Skeletal muscle cell (primary cell): ENCODE measurements at places on chromosomes 5 and 9.
A peak's percentile ranks its signal among the peaks of the same experiment; 100 is the strongest.

- DNase-seq = peak; percentile 7
Observed at GRCh38 chr5:99900302-99900852, 634.8 kb upstream of the FAM174A start.

GRCh38 chr5:156036640-156037039, 290.3 kb upstream of the SGCD start:
- no peak for DNase-seq

- no peak for DNase-seq
Observed at GRCh38 chr9:69516353-69517322, 155.5 kb downstream of the APBA1 start.

DNA sequence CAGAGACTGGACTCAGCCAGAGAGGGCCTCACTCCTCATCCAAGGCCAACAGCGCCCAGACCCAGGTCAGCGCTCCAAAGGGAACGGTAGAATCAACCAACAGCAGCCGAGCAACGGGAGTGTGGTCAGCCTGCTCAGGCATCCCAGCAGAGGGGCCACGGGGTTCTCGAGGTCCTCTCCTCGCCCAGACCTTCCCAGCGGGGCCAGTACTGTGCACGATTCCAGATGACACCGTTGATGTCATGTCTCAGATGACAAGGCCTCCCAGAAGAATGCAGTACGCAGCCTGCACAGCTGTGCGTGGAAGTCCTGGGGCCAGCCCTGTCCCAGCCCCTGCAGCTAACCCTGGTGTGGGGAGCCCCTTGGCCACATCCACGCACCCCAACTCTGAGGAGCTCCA, 141.0 kb upstream of the PPP1R26 start:
- DNase-seq = no peak

GRCh38 chr5:144406442-144406841, 235.8 kb downstream of the KCTD16 start:
- no peak for DNase-seq

DNA sequence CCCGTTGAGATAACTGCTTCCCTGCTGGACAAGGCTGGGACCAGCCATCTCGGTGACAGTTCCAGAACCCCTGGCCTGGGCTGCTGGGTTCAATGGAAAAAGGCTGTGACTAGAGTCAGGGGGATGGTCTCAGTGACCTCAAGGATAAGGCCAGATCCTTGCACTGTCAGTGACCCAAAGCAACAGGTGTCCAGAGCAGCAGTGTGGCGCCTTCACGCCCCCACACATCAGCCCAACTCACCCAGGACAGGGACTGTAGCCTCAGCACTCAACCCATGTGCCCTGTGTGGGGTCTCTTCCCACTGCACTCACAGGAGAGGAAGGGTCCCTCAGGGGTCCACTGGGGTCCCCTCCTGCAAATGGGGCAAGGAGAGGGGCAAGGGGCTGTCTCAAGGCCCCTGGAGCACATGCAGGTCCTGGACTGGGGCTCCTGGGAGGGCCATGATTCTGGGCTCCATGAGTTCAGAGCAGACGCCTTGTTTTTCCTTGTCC, 698 bp upstream of the LCN2 start:
- no peak for DNase-seq

GRCh38 chr9:69573651-69574050, 98.5 kb downstream of the APBA1 start:
- peak; percentile 71 for DNase-seq

DNA sequence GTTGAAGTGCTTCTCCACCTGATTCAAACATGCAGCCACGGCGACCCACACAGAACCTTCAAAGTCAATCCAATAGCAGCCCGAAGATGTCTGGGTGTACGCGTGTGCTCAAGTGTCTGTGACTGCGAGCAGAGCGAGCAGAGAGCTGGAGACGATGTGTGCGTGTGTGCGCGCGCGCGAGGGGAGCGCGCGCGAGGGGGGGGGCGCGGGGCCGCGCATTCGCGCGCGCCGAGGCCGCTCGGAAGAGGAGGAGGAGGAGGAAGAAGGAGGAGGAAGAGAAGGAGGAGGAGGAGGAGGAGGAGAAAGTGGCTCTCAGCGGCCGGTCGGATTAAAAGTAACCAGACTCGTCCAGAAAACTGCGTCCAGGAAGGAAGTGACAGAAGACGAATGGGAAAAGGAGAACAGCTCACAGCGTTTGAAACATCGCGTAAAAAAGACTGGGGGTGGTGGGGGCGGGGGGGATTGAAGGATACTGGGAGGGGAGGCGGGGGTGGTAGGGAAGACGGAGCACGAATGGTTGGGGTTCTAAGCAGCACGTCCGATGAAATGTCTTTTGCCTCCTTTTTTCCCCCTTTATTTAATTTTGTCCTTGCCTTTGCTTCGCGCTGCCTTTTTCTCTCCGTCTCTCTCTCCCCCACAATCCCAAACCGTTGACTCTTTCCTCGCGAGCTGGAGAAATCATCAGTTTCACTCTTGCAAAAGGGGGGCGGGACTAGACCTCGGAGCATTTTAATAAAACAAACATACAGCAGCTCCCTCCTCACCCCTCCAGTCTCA, at the start of gene MEF2C:
Gene MEF2C, minus strand, starts transcription at position 126 of the 777 bp plus-strand sequence. CDS start 59,396 bp downstream, outside the sequence.
- peak; percentile 60 for DNase-seq

DNA sequence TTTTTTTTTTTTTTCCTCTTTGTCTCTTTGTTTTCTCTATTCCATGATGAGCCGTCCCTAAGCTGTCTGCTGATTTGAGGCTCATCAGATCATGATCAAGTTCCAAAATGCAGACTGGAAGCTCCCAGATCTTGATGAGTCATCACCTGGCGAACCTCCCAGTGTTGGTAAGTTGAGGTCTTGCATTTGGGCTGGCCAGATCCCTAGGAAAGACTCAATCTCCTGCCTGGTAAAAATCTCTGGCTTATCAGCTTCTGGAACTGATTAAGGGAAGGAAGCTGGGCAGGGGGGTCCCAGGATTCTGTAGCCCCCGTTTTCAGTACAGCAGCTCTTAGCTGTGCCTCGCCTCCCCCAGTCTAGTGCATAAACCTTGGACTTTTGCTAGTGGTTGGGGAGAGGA, 69.0 kb downstream of the TSPAN17 start:
- peak; percentile 55 for DNase-seq

GRCh38 chr5:75951158-75951557, 132.0 kb upstream of the SV2C start:
- no peak for DNase-seq

- DNase-seq = no peak
Observed at GRCh38 chr9:35818341-35818740, 3.5 kb upstream of the HINT2 start.

DNA sequence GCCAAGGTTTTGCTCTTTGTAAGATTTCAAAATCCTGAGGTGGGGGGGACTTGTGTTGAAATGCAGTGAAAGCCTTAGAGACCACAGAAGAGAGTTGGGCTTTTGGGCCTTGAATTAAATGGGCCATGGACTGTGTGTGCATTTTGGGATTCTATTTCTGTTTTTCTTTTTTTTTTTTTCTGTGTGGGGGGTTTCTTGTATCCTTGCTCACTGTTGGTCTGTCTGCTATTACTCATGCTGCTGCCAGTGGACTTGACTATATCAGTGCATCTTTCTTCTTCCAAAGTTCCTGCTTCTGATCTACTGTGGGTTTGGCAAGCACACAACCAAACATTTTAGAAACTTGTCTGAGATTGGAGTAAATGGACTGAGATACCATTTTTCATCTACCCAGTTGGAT, 344.9 kb downstream of the ARL15 start:
- DNase-seq = peak; percentile 56

- DNase-seq = no peak
Observed at GRCh38 chr9:1173993-1174392, 123.8 kb downstream of the DMRT2 start.

DNA sequence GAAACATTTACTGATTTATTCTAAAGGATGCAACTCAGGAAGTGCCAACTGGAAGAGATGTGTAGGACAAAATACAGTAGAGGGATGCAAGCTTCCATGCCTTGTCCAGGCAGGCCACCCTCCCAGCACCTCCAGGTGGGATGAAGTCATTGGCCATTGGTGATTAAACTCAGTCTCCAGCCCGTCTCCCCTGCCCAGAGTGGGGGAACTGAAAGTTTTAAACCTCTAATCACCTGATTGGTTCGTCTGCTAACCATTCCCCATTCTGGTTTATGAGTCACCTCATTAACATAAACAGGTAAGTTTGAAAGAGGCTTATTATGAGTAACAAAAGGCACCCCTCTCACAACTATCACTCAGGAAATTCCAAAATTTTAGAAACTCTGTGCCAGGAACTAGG, 8.1 kb downstream of the TNFAIP8 start:
- no peak for DNase-seq

- DNase-seq = no peak
Observed at GRCh38 chr5:87944553-87945285, 323.9 kb downstream of the TMEM161B start.

DNA sequence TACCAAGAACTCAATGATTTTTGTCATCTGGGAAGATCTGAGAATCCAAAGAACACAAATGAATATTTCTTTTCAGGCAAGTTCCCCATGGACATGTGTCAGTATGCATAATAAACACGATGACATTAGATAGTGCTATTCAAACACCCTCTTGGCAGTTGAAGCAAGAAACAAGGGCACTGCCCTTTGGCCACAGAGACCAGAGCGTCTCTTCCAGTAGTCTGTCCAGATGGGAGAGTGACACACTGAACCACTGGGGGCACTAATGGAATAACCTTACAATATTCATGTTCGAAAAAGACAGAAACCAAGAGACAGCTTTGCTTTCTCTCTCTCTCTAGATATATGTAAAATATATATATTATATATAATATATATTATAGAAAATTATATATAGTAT, 301.9 kb downstream of the CTNND2 start:
- DNase-seq = no peak

GRCh38 chr9:84851935-84852585, 182.5 kb downstream of the NTRK2 start:
- DNase-seq = peak; percentile 65

DNA sequence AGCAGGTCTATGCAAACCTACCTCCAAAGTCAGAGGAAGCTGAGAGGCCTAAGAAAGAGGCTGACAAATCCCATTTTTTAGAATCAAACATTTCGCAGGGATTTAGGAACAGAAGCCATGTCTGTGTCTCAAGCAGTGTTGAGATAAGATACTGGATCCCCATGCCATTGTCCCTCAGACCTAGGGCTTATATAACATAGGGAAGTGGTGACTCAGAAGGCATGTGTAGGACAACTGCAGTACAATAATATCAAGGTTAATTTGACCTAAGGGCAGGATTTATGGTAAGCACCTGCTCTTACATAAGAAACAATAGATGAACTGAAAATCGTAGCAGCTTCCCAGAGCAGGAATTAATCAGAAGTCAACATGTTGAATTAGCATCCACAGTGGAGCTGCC, 459.4 kb downstream of the ANXA1 start:
- no peak for DNase-seq

- no peak for DNase-seq
Observed at GRCh38 chr9:107547772-107548297, 58.3 kb upstream of the KLF4 start.

DNA sequence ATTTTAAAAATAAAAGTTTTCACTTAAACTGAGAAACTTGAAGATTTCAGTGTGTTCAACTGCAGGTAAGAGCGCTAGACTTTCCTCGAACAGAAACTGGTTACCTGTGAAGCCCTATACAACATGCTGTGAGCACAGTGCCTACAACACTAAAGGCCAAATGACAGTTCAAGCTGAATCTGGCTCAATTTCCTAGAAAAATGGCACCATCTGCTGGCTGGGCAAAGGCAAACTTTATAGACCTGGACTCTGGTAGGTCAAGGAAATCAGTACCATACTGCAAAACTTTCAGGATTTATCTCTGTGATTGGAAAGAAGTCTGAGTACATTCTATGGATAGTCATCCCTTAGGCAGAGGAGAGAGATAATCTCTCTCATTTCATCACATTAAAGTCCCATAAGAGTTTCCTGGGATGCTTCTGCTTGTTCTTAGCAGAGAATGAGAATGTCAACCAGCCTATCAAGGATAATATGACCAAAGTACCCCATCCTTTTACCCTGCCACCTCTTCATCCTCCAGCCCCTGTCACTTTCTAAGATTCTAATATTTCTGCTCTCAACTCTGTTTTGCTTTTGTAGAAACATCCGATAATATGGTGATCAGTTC, 31.8 kb upstream of the FOXB2 start:
- DNase-seq = peak; percentile 5

- DNase-seq = no peak
Observed at GRCh38 chr5:180832638-180833068, 28.4 kb downstream of the ZFP62 start.

GRCh38 chr9:107215381-107215780, 67.7 kb upstream of the RAD23B start:
- DNase-seq = no peak

GRCh38 chr5:158642879-158643278, 456.8 kb downstream of the EBF1 start:
- DNase-seq = no peak

DNA sequence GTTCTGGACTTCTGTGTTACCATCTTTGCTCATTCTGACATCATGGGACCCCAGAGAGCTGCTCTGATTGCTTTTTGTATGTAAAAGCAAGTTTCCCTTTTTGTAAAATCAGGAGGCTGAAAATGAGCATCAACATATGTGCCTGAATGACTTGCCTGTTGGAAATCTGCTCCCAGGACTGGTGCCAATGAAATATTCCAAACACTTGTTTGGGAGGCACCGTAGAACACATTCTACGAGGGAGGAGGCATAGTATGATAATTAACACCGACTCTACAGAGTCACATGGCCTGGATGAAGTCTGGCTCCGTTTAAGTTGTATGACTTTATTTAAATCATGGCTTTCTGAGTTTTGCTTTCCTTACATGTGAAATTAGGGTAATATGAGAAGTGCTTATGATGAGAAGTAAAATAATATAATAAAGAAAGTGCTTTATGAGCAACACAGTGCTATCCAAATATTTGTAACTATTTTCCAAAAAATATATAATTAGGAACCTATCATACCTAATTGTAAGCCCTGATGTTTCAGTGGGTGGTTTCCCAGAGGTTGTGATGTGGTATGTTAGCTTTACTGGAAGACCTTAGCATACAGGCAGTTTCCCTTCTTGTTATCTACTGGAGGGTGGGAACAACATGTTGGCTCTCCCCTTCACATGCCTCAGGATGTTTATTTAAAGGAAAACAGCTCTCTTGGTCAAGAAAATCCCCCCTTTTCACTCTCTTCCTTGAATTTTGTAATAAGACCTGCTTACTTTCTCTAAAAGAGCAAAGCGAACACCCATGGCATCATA, 238.1 kb downstream of the FBXL7 start:
- DNase-seq = no peak

DNA sequence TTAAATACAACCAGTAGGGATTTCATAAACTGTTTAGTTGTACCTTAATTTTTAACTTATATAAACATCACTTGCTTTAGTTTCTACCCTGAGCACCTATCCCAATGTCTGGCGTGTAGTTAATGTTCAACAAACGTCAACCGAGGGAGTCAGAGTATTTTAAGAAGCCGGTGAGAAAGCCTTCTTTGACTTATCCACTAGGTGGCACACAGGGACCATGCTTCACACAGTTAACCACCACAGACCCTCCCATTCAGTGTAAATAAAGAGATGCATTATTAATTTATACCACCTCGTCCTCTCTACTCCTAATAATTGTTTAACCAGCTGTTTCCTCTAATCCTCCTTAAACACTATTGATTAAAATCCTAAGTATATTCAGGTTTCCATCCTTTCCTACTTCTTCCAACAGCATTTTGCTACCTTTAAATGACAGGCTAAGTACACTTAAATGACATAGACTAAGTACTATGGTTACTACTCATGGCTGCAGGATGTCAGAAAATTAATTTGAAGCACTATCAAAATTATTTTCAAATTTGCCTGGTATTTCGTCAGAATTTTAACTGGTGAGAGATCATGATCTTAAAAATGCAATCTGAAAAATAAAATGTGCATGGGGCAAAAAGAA, 2.3 kb downstream of the HAPLN1 start:
- no peak for DNase-seq
